Activated naive CD8-positive, alpha-beta T cell treated with anti-CD3 and anti-CD28 coated beads, Interleukin-2, amount 50 U/mL, for 24 hours (primary cell): ENCODE measurements at places on chromosomes 3 and 15.
A peak's percentile ranks its signal among the peaks of the same experiment; 100 is the strongest.

DNA sequence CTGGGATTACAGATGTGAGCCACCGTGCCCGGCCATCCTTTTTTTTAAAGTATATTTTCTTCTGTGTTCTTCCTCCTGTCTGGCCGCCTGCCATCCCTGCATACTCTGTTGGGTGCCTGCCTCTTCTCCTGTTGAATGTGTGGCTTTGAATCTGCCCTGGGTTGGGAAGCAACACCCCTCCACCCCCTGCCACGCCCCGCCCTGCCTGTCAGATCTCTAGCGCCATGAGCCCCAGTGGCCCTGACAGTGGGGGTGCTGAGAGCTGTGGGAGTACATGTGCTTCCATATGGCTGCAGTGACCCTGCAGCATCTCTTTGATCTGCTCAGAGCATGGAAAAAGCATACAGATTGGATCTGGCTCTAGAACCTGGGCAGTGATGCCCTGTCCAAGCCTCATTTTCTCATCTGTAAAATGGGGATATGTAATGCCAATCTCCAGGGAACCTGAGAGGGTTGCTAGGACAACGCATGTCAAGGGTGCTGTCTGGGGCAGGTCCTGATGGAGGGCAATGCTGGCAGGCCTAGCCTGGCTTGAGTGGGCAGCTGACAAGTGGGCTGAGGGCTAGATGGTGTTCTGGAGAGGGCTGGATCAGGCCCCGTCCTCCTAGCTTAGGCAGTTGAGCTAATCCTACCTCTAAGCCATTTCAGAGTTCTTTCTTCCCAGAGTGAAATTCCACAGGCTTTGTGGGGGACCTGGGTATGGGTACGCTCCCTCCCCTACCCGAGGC lies 23.9 kb downstream of the CCDC13 start:
- no peaks in the 10 kb centered on the region for H3K36me3 ChIP-seq
- no peak overlapping the region for H3K4me3 ChIP-seq
- no peaks in the 10 kb centered on the region for H3K27me3 ChIP-seq
- peaks cover 13% of the 10 kb centered on the region for H3K4me1 ChIP-seq
- H3K27ac ChIP-seq = no peak overlapping the region

- H3K4me1 ChIP-seq = no peaks in the 10 kb centered on the region
- H3K27ac ChIP-seq = no peak overlapping the region
- DNase-seq = no peak
- H3K36me3 ChIP-seq = no peaks in the 10 kb centered on the region
- H3K4me3 ChIP-seq = no peak overlapping the region
Observed at GRCh38 chr3:124246949-124247348, 255.0 kb upstream of the ROPN1 start.

DNA sequence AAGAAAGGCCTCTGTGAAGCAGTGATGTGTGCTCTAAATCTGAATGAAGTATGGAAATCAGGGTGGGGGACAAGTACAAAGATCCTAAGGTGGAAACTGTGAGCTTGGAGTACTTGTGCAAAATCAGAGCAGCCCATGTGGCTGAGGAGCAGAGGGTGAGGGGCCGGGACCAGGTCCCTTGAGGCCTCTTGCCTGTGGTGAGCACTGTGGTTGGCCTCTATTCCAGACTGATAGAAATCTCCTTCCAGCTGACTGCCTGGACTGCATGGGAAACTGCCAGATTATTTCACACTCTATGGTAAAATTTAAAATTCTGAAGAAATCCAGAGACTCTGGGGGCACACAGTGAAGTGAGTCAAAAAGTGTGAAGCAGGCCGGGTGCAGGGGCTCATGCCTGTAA lies 81.4 kb downstream of the TM4SF4 start:
- H3K4me1 ChIP-seq = no peaks in the 10 kb centered on the region
- H3K27ac ChIP-seq = no peak overlapping the region
- no peak for DNase-seq

GRCh38 chr3:165746874-165747273 lies 90.3 kb downstream of the BCHE start:
- H3K4me1 ChIP-seq = no peaks in the 10 kb centered on the region
- H3K4me3 ChIP-seq = no peak overlapping the region
- no peak for DNase-seq
- H3K36me3 ChIP-seq = no peaks in the 10 kb centered on the region

DNA sequence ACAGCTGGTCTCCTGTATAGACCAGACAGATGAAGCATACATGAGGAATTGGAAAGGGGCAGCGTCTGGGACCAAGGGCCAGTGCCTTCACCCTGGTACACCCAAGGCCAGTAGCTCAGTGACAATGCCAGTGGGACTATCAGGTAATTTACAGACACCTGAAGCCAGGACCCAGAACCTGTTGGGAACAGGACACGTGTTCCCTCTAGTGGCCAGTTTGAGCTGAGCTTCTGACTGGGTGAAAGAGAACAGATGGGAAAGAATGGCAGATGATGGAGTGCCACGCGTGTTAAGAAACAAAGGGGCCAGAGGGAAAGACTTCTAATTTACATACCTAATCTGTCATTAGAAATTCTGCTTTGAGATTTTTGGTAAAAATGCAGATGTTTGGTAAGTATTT lies 5.1 kb upstream of the SLC25A38 start:
- peaks cover 12% of the 10 kb centered on the region for H3K4me1 ChIP-seq
- H3K27ac ChIP-seq = peak overlapping the region; percentile 26
- no peaks in the 10 kb centered on the region for H3K27me3 ChIP-seq
- H3K36me3 ChIP-seq = no peaks in the 10 kb centered on the region

DNA sequence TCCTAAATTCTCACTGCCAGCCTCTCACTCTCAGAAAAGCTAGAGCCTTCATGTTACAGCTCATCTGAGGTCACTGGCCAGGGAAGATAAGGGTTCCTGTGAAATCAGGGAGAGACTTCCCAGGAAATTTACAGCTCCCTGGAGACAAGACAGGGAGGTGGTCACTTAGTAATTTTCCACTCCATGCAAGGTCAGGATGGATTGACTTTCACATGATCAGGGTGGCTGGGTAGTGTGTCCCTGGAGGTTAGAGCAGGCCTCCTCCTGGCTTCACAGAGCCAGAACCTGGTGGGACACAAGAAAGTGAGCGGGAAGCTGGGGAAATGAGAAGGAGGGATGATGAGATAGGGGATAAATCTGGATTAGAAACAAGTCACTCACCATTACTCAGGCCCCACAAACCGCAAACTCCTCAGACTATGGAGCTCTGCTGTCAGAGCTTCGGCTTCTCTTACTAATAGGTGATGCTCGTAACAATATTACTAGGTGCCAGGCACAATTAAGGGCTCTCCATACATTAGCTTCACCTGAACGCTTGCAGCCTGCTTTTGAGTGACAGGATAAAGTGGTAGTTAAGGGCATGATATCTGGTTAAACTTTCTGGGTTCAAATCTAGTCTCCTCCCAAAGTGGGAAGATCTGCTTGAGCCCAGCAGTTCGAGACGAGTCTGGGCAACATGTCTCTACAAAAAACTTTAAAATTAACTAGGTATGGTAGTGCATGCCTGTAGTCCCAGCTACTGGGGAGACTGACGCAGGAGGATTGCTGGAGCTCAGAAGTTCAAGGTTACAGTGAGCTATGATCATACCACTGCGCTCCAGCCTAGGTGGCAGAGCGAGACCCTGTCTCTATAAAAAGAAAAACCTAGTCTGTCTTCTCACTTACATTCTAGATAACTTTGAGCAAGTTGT lies 24.9 kb downstream of the DUOX2 start:
- H3K27me3 ChIP-seq = peaks cover 7% of the 10 kb centered on the region
- no peaks in the 10 kb centered on the region for H3K4me1 ChIP-seq
- no peaks in the 10 kb centered on the region for H3K36me3 ChIP-seq
- DNase-seq = no peak
- no peak overlapping the region for H3K4me3 ChIP-seq
